ENCODE measurements at places on chromosomes 12 and 14.
A peak's percentile ranks its signal among the peaks of the same experiment; 100 is the strongest.

DNA sequence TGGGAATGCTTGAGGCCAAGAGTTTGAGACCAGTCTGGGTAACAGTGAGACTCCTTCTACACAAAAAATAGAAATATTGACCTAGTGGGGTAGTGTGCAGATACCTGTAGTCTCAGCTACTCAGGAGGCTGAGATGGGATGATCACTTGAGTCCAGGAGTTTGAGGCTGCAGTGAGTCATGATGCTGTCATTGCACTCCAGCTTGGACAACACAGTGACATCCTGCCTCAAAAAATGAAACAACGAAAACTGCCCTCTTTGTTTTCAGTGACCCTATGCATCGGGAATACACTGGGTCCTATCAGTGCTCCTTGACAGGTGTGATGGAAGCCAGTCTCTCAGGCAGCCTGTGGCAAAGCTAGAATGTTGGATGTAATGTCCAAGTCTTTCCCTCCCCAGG lies 311.5 kb upstream of the OR4E1 start:
- DNase-seq: peak; percentile 18

DNA sequence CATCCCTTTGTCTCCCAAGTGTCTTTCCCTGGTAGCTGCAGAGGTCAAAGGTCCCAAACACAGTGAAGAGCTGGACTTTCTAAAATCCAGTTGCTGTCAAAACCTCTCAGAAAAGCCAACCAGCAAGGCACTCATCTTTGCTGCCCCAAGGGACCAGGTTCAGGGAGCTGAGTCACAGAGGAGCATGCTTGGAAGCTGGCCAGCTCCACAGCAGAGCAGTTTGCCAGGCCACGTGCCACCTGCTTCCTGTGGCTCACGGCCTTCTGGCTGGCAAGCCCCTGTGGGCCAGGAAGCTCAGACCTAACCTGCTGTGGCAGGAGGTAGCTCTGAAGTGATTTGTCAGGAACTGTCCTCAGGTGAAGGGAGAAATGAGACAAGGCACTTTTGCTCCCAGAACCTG lies 3.6 kb downstream of the ISCU start:
- peak; percentile 91 for DNase-seq

GRCh38 chr12:111597831-111598636 lies 1.1 kb downstream of the ATXN2 start:
- peak; percentile 40 for DNase-seq

DNA sequence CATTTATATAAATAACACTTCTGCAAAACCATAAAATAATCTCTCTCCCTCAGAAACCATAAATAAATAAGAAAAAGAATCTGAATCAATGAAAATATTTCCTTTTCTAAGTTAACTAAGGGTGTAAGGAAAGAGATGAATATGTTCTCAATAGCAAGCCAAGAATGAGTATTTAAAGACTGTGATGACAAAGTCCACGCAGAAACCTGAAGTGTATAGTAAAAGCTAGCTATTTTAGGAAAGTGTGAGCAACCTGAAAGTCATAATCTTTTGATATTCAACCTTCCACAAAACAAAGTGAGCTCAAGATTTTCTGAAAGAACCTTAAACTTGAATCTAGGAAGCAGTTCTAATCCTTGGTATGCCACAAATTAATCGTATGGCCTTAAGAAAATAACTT lies 15.9 kb downstream of the EIF2S3B start:
- no peak for DNase-seq

DNA sequence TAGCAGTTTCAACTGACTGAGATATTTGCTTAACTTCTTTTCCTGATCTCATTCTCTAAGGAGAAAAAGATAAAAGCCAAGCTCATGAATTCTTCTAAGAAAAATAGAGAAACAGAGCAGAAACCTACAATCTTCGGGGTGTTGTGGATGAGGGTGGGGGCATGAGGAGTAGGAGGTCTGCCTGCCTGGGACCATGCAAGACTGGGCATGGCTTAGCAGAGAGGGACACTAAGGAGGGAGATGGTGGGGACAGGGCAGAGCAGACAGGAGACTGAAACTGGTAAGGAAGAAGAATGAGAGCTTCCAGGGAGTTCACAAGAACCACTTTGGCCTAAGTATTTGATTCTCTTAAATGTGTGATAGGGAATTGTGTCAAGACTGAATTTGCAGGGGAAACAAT lies 188.0 kb downstream of the CFAP54 start:
- DNase-seq: no peak

DNA sequence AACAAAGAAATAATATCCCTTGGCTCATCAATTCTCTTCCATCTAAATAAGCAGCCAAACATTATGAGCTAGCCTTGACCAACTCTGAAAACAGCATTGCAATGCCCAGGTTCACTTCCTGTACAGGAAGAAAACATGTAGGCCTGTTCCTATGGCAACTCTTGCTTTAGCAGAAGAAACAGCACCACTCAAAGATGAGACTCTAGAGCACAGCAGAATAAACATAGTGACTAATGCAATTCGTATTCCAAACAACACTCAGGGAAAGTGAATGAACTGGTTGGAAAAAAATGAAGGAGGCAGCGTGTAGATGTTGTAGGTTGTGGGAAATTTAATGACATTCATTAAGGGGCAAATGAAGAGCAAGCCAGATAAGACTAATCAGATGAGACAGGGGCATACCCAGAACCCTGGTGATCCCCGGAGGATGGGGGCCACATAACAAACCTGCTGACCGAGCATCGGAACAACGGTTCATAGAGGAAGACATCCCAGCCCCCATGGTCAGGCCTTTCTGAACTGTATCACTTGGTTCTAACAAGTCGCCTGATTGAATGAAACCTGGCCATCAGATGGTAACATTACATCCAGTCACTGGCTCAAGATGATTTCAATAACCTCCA lies 9.0 kb downstream of the ARHGDIB start:
- DNase-seq: peak; percentile 95

DNA sequence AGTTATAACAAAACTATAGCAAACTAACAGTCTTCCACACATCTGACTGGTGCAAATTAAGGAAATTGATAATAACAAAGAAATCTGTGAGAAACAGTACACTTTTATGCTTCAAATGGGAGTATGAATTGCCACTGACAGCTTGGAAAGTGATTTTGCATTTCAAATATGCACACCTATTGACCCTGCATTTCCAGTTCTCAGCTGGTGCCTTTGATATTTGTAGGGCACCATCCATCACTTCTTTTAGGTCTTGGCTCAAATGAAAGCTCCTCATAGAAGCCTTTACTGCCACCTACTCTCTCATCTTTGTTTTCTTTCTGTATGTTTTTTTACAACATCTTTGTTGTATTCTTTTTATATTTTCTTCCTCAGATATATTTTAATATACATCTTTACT lies 125.1 kb downstream of the ST8SIA1 start:
- DNase-seq: no peak

- DNase-seq: peak; percentile 91
These were observed 197.0 kb upstream of the AMIGO2 start for GRCh38 chr12:47276621-47277309.

- no peak for DNase-seq
These were observed 100.7 kb downstream of the TTC7B start for GRCh38 chr14:90715495-90715894.

- DNase-seq: peak; percentile 54
These were observed 20.0 kb upstream of the PCNX1 start for GRCh38 chr14:70887207-70887681.

GRCh38 chr14:23443411-23443812 lies 8.0 kb upstream of the MYH7 start:
- DNase-seq: no peak

DNA sequence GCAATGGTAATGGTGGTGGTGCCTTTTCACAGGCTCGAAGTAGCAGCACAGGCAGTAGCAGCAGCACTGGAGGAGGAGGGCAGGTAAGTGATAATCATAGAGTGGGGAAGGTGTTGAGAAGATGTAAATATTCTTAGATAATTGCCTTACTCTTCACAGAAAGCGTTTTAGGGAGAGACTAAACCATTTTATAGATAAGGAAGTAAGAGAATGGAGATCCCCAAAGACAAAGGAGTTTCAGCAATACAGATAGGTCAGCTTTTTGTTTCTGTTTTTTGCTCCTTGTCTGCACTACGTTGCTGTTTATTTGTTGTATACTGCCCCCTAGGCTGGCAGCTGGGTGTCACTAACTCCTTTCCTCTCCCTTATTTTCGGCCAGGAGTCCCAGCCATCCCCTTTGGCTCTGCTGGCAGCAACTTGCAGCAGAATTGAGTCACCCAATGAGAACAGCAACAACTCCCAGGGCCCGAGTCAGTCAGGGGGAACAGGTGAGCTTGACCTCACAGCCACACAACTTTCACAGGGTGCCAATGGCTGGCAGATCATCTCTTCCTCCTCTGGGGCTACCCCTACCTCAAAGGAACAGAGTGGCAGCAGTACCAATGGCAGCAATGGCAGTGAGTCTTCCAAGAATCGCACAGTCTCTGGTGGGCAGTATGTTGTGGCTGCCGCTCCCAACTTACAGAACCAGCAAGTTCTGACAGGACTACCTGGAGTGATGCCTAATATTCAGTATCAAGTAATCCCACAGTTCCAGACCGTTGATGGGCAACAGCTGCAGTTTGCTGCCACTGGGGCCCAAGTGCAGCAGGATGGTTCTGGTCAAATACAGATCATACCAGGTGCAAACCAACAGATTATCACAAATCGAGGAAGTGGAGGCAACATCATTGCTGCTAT lies 2.0 kb downstream of the SP1 start:
- peak; percentile 95 for DNase-seq

DNA sequence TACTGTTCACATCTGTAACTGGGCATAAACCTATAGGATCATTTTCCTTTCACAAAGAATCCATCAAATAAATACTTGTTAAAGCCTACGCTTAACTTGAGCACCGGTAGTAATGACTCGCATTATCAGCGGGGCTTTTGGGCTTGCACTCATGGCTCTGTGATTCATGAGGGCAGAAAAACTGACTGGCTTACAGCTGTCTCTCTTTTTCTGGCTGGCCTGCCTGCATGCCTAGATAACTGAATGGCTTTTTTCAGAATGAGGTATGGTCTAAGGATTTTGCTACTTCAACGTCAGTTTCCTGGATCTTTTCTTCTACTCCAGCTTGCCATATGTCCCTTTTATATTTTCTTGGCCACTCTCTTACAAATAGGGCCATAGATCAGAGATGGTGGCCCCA lies 531.1 kb downstream of the NRXN3 start:
- DNase-seq: no peak

- no peak for DNase-seq
These were observed 23.7 kb upstream of the CHST11 start for GRCh38 chr12:104433061-104433460.

DNA sequence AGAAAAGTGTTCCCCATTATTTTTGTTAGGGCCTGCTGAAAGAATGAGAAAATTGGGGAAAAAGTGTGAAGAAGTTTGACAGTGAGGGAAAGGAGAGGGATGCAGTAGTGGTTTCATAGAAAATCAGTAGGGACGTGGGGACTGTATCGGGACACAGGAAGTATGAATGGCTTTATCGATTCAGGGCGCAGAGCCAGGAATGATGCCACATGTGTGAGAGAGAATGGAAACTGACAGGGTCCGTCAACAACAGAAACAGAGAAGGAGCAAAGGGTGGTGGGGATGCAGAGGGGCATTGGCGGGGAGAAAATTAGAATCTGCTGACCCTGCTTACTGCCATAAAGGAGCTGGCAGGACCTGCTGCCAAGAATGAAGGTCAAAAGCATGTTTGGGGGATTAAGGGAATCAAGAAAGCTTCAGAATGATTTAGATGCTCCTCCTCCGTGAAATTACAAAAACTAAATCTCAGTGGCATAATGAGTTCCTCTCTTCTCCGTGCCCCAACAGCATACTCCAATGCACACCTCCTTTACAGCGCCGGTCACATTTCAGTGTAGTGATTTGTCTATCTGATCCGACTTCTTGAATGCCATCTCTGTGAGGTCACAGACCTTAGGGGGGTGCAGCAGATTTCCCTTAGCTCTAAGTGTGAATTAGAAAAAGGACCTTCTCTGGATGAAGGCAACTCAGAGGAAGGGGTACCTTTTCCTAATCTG lies 92.6 kb downstream of the EMP1 start:
- no peak for DNase-seq

DNA sequence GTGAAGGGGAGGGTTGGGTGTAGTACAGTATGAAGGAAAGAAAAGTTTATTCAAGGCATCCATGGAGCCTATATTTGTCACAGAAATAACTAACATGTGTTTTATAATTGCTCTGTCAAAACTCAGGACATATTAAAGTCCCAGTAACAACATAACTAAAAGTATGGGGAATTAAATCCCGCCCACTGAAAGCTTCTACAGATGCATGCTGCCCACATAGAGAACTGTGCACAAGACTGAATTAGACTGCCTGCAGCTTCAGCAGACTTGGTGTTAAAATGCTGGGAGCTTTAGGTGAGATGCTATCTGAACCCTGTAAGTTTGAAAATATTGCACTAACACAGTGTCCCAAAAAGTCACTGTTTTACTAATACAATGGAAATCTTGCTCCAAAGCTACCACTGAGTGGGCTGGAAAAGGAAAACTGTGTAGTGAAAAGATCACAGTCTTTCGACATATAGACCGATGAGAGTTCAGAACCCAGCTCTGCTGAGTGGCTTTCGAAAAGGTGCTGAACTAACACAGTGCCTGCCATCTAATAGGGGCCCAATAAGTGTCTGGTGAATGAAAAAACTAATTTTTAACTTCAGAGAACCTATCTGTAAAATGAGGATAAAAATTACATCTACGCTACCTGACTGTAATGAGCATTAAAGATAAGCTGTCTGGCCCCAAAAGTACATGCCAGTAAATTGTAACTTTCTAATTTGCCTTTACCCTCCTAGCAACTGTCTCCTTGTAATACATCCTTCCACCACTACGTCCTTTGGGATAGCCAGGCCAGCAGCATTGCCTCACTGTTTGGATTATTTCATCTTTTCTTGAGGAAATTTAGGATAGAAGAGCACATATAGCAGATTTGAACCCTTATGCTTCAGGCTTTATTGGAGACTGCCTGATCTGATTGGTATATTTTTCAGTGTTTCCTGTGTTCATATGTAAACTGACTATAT lies 237.6 kb downstream of the BCAT1 start:
- no peak for DNase-seq

DNA sequence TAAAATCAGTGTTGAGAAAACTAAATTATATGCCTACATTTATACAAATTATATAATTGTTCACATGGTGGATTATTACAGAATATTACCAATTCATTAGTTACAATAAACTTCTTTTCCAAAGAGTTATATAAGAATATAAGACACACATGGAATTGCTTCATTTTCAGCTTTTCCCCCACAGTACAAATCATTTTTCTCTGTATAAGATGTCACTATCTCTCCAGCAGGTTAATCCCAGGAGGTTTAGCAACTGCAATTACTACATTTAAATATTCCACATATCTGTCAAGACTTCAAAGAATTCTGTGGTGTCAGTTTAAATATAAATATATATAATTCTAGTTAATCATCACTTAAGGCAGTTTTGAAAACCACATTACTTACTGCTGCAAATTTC lies 59.6 kb upstream of the G2E3 start:
- DNase-seq: no peak

GRCh38 chr14:69713209-69713781 lies 53.6 kb upstream of the SRSF5 start:
- DNase-seq: peak; percentile 88
